Lung (tissue), 17 donors: ENCODE measurements at places on chromosomes 4 and X. TPM values are rescaled to one million over a fixed set of nuclear protein-coding genes. Genes with fewer than 3 reads are reported as not detected.

The ZFP42 gene
- total RNA-seq: 0.12 TPM

- H3K36me3 ChIP-seq: no peaks in the 10 kb centered on the region
- H3K4me3 ChIP-seq: no peak overlapping the region
- no peak for DNase-seq
- no peak overlapping the region for H3K27ac ChIP-seq
- H3K27me3 ChIP-seq: no peaks in the 10 kb centered on the region
- no peaks in the 10 kb centered on the region for H3K4me1 ChIP-seq
These were observed 467.8 kb downstream of the GRXCR1 start for GRCh38 chr4:43360296-43360695.

GRCh38 chrX:132017431-132018185, 5.5 kb upstream of the STK26 start:
- H3K27ac ChIP-seq: no peak overlapping the region
- no peak overlapping the region for H3K4me3 ChIP-seq
- peaks cover 3% of the 10 kb centered on the region for H3K4me1 ChIP-seq
- no peak for DNase-seq
- H3K27me3 ChIP-seq: peaks cover 8% of the 10 kb centered on the region
- H3K36me3 ChIP-seq: no peaks in the 10 kb centered on the region

DNA sequence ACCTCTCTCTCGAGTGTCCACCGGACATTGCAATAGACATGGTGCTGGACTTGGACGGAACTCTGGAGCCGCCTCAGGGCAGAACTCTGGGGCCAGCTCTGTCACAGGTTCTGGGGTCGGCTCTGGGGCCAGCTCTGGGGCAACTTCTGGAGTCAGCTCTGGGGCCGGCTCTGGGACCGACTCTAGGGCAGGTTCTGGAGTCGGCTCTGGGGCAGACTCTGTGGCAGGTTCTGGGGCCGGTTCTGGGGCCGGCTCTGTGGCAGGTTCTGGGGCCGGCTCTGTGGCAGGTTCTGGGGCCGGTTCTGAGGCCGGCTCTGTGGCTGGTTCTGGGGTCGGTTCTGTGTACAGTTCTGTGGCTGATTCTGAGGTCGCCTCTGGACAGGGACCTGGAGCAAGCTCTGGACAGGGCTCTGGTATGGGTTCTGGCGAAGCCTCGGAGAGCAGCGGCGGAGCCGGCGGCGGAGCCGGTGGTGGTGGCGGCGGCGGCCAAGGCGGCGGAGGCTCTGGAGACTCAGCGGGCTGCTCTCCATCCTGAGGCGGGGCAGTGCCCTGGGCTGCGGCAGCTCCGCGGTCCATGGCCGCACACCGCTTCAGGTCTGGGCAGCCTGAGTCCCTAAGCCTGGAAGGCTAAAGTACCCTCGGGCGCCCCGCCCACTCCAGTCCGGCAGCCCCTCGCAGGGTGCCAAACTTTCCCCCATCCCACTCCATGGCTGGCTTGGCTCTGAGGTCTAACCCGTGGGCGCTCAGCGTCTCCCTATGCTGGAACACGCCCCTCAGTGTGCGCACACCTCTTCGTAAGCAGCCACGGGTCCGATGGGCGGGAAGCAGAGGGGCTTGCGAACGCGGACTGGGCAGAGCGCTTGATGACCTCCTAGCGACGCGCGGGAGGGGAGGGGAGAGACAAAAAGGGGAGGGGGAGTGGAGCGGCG, at the start of gene DGKK:
Gene DGKK (minus strand): TSS at position 723 of the 929 bp plus-strand sequence. CDS start 147 bp downstream, at position 576.
- no peak within 1 kb of the TSS for H3K27ac ChIP-seq
- no peaks in the 10 kb centered on the region for H3K4me1 ChIP-seq

The LDB2 gene
- 147 TPM for total RNA-seq

GRCh38 chrX:30373479-30373878, 64.3 kb upstream of the NR0B1 start:
- no peaks in the 10 kb centered on the region for H3K36me3 ChIP-seq
- H3K27me3 ChIP-seq: no peaks in the 10 kb centered on the region
- DNase-seq: no peak
- no peak overlapping the region for H3K27ac ChIP-seq

DNA sequence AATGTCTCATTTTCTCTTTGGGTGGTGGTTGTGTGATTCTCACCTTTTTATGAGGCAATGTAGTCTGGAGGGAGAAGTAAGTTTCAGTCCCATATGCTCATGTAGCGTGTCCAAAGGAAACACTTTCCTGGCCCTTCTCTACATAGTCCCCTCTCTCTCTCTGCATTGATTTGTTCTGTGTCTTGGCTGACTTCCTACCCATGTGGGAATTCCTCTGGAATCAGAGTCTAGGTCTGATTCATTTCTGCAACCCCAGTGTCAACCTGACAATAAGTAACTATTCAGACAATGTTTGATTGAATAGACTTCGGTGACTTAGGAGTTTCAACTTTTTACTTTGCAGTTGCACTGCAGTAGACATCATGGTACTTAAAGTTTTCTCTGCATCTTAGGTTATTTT, 2.7 kb upstream of the ALAS2 start:
- no peaks in the 10 kb centered on the region for H3K4me1 ChIP-seq
- H3K27ac ChIP-seq: no peak overlapping the region
- no peaks in the 10 kb centered on the region for H3K36me3 ChIP-seq
- DNase-seq: no peak

- H3K4me1 ChIP-seq: no peaks in the 10 kb centered on the region
- no peak for DNase-seq
- H3K27ac ChIP-seq: no peak overlapping the region
- peaks cover 2% of the 10 kb centered on the region for H3K36me3 ChIP-seq
- H3K4me3 ChIP-seq: no peak overlapping the region
These were observed 58.3 kb upstream of the DOCK11 start for GRCh38 chrX:118437283-118437682.

DNA sequence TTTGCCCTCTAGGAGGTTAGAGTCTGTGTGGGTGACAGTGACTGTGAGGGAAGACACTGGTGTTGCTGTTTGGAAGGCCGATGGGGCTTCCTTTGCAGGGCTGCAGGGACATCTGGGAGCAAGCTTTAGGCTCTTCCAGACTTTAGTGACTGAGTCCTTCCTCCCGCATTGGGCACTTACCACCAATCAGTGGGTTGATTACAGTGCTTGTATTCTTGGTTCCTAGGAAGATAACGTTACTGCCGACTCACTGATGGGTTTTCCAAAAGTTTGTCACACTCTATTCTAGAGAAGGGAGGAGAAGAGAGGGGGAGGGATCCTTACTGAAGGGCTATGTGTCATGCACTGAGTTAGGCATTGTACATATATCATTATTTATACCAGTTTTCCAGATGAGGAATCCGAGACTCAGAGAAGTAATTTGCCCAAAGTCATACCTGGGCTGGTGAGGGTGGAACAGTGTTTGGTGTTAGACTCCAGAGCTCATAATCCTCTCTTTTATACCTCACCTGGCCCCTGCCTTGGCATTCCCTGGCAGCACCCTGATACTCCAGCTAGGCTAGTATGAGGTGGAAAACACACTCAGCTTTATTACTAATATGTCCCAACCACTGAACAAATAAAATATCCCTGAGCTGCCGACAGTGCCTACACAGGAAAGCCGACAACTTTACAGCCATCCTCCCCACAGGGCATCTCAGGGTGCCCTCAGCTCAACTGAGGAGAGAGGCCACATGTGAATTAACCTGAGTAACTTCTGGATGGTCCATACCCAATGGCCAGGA, 3.8 kb downstream of the CHST7 start:
- H3K27ac ChIP-seq: no peak overlapping the region
- no peak overlapping the region for H3K4me3 ChIP-seq
- H3K4me1 ChIP-seq: peaks cover 2% of the 10 kb centered on the region
- no peaks in the 10 kb centered on the region for H3K36me3 ChIP-seq

The TLL1 gene
- total RNA-seq: 2.7 TPM

DNA sequence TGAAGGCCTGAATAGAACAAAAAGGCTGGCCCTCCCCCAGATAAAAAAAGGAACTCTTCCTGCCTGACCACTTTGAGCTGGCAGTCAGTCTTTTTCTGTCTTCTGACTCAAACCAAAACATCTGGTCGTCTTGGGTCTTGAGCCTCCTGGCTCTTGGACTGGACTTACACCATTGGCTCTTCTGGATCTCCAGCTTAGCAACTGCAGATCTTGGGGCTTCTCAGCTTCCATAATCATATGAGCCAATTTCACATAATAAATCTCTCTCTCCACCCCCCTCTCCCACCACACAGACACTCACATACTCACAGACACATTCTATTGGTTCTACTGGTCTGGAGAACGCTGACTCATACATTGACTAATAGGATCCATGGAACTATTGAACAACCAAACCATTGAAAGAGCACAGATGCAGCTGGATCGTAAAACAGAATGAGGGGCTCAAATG, 15.6 kb upstream of the CWH43 start:
- H3K4me1 ChIP-seq: no peaks in the 10 kb centered on the region
- no peak overlapping the region for H3K4me3 ChIP-seq
- H3K36me3 ChIP-seq: no peaks in the 10 kb centered on the region
- H3K27me3 ChIP-seq: no peaks in the 10 kb centered on the region
- H3K27ac ChIP-seq: no peak overlapping the region

DNA sequence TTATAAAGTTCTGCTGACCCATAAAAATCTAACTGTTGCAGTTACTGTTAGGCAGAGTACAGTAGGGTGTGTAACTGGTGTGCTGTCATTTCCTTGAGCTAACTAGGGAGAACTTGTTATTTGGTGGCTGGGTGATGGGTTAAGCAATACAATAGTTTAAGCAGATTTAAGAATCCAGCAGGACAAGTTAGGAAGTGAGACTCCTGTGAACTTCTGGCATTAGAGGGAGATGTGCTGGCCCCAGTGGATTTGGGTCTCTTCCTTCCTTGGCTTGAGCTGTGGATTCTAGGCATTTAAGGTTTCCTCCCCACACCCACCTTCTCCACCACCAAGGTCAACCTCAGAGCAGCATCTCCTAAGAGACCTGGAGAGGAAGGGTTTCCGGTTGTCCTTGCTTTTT, 70.5 kb downstream of the CLCN5 start:
- DNase-seq: no peak
- no peak overlapping the region for H3K4me3 ChIP-seq
- no peaks in the 10 kb centered on the region for H3K36me3 ChIP-seq
- no peaks in the 10 kb centered on the region for H3K4me1 ChIP-seq
- peaks cover 9% of the 10 kb centered on the region for H3K27me3 ChIP-seq
- no peak overlapping the region for H3K27ac ChIP-seq

DNA sequence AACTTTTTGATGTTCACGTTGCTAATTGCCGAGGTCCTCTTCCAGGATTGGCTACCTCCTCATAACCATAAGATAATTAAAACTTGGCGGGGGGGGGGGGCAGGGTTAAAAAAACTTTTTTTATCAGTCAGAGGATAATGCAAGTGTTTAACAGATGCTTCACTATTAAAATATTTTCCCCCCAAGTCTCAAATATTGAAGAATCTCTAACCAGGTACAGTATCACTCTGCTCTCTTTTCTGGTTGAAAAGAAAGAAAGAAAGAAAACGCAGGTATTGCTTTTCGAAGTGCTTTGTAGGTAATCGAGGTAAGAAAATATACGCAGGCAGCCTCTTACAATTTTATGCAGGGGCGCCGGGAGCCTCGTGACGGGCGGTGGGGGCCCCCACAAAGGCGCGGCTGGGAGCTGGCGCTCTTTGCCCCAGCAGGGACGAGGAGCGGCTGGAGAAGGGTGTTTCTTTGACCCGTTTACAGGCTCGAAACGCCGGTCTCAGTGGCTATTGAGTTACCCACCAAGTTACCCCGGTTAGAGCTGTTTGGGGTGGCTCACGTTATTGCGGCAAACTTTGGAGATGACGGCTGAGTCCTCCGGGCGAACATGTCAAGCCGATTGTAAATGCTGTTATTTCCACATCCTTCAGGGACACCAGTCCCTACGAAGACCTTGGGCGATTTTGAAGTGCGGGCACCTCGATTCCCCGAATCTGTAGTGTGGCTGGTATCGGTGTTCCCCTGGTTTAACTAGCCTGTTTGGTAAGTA, 477 bp upstream of the HAND2 start:
- peaks cover 90% of the 10 kb centered on the region for H3K27me3 ChIP-seq
- no peaks in the 10 kb centered on the region for H3K36me3 ChIP-seq
- no peak overlapping the region for H3K27ac ChIP-seq
- H3K4me1 ChIP-seq: no peaks in the 10 kb centered on the region

DNA sequence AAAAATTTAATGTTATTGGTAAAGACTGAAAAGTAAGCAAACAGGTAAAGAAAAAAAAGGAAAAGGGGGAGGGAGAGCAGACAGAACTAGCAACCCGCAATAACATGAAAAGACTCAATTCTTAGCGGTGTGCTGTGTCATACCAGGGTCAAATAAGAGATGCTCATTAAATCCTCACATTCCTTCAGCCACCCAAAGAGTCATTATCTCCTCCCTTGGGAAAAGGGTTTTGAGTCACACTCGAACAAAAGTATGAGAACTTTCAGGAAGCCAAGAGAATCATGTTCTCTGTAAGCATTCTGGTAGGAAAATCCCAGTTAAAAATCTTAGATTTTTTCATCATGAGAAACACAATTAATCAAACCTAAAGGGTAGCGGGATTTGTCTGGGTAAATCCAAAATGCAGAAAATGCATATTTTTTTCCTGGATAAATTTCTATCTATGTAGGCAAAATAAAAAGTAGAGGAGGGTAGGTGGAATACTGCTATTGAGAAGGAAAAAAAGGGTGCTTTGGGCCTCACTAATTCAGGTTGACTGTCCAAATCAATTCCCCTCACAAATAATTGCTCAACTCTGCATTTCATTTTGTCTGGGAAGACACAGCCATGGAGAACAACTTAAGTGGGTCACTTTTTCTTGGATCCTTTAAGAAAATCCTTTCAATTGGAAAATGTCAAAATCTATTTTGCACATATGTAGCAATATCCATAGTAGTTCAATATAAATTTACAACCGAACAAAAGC, 23.2 kb downstream of the TNIP3 start:
- DNase-seq: no peak
- H3K4me3 ChIP-seq: no peak overlapping the region
- no peaks in the 10 kb centered on the region for H3K27me3 ChIP-seq

- no peaks in the 10 kb centered on the region for H3K4me1 ChIP-seq
- H3K27me3 ChIP-seq: no peaks in the 10 kb centered on the region
- H3K27ac ChIP-seq: no peak overlapping the region
- DNase-seq: no peak
These were observed 9.7 kb upstream of the ADRA2C start for GRCh38 chr4:3756343-3757059.

The MAOB gene
- 19.6 TPM for total RNA-seq

The SLC26A1 gene
- total RNA-seq: 0.20 TPM

GRCh38 chr4:102625232-102625930, 124.2 kb downstream of the NFKB1 start:
- no peaks in the 10 kb centered on the region for H3K4me1 ChIP-seq
- no peak overlapping the region for H3K27ac ChIP-seq
- peak; percentile 50 for DNase-seq
- H3K4me3 ChIP-seq: no peak overlapping the region
- H3K36me3 ChIP-seq: no peaks in the 10 kb centered on the region

GRCh38 chrX:51395810-51396728, 63.4 kb downstream of the NUDT10 start:
- no peak overlapping the region for H3K27ac ChIP-seq
- peaks cover 5% of the 10 kb centered on the region for H3K4me1 ChIP-seq
- peak; percentile 53 for DNase-seq
- peaks cover 3% of the 10 kb centered on the region for H3K27me3 ChIP-seq

The NUP54 gene
- 57.6 TPM for total RNA-seq
